ENCODE measurements at places on chromosomes 5 and 9. TPM values are rescaled to one million over a fixed set of nuclear protein-coding genes. Genes with fewer than 3 reads are reported as not detected.

Gene NINJ1
- total RNA-seq: 93.9 TPM

Gene CDKN2B
- not detected for total RNA-seq

Gene LCN2
- not detected for total RNA-seq

- no peak overlapping the region for H3K4me3 ChIP-seq
- peaks cover 6% of the 10 kb centered on the region for H3K4me1 ChIP-seq
- H3K27me3 ChIP-seq: no peaks in the 10 kb centered on the region
- H3K36me3 ChIP-seq: peaks cover 8% of the 10 kb centered on the region
- no peak overlapping the region for H3K27ac ChIP-seq
These were observed 7.6 kb downstream of the INVS start for GRCh38 chr9:100106616-100107015.

DNA sequence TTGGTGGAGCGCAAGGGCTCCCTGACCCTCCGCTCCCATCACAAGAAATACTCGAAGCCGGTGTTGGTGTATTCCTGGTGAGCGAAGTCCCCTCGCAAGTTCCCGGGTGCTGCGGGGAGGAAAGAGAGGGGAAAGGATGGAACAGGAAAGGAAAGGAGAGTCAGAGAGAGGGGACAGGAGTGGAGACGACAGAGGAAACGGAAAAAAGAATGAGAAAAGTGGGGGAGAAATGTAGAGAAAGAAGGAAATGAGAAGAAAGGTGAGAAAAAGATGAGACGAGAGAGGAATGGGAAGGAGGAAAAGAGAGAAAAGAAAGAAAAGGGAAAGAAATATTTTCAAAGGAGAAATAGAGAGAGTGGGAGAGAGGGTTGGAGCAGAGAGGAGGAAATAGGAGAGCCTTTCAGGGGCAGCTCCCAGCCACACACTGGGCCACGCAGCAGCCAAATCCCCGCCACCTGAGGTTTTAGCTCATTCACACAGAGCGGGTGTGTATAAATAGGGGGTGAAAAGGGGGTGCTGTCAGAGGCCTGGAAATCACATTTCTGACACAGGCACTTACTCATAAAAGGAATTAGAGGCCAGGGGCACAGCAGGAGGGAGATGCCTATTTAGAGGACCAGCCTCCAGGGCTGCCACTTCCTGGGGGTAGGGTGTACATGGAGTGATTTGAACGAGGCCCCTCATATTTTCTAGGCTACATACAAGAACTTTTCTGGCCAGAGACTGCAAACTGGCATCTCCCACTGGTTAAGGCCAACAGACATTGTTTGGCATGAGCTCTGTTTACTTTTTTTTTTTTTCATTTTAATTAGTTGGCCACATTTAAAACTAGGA is 555 bp downstream of the CFAP95 start:
- peak overlapping the region; percentile 76 for H3K4me3 ChIP-seq
- H3K4me1 ChIP-seq: peaks cover 36% of the 10 kb centered on the region
- no peak overlapping the region for H3K27ac ChIP-seq
- H3K27me3 ChIP-seq: peaks cover 19% of the 10 kb centered on the region
- no peaks in the 10 kb centered on the region for H3K36me3 ChIP-seq

- H3K36me3 ChIP-seq: no peaks in the 10 kb centered on the region
- no peaks in the 10 kb centered on the region for H3K4me1 ChIP-seq
- peaks cover 3% of the 10 kb centered on the region for H3K27me3 ChIP-seq
- H3K27ac ChIP-seq: no peak overlapping the region
- DNase-seq: no peak
These were observed 126.4 kb upstream of the ADAMTSL1 start for GRCh38 chr9:18347386-18348082.

- no peak for DNase-seq
- H3K4me3 ChIP-seq: no peak overlapping the region
- no peaks in the 10 kb centered on the region for H3K4me1 ChIP-seq
- peaks cover 18% of the 10 kb centered on the region for H3K27me3 ChIP-seq
- H3K36me3 ChIP-seq: no peaks in the 10 kb centered on the region
- no peak overlapping the region for H3K27ac ChIP-seq
These were observed 830 bp downstream of the ADAMTSL1 start for GRCh38 chr9:18474783-18475182.

DNA sequence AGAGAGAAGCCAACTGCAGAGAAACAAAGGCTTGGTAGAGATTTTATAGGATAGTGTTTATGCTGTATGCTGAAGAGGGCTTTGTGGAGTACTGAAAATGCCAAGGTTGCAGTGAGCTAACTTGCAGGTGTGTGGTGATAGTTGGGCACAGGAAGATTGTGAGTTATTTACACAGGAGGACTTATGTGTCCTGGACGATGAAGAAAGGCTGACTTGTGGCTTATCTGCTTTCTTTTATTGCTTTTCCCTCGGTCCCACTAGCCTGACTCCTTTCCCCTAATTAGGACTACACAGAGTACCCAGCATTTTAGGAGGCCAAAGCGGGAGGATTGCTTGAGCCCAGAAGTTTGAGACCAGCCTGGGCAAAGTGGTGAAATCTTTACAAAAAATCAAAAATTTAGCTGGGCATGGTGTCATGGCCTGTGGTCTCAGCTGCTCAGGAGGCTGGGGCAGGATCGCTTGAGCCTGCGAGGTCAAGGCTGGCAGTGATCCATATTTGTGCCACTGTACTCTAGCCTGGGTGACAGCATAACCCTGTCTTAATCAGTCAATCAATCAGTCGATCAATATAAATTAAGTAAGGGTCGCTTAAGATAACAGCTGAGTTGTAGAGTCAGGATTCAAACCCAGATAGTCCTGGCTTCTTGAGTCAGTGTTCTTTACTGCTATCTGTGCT is 61.9 kb downstream of the UBE2R2 start:
- H3K4me1 ChIP-seq: peaks cover 57% of the 10 kb centered on the region
- no peak overlapping the region for H3K27ac ChIP-seq
- H3K27me3 ChIP-seq: no peaks in the 10 kb centered on the region

DNA sequence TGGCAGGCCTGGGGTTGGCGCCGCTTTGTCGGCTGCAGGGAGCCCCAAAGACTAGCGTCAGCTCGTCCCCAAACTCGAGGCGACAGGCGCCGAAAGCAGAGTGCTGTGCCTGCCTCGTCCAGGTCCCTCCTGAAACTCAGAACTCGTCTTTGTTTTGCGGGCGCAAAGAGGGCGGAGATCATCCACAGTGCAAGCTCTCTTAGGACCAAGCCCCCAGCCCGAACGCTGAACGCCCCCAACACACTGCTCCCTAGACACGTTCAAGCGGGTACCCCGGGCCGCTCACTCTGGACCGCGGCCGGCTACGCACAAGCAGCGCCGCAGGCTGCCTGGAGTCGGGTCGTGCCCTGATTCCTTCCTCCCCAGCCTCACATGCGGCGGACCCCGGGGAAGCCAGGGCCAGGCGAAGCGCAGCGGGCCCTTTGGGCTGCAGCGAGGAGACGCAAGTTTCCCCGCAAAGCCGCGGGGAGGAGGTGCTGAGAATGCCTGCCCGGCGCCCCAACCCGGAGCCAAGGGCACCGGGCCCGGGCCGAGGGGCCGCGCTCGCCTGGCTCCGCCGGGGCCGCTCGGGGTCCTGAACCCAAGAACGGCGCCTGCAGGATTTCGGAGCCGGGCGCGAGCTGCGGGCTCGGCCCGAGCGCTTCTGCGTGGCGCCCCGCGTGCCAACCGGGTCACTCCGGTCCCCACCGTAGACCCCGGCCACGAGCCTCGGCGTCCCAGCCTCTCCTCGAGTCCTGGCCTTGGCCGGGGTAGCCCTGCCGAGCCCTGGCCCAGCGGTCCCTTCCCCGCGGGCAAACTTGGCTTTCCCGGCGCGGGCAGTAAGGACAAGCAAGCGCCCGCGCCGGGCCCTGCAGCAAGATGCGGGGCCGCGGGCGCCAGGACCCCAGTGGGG is 738 bp downstream of the FSTL4 start:
- H3K27ac ChIP-seq: no peak overlapping the region
- DNase-seq: no peak
- H3K27me3 ChIP-seq: peaks cover 54% of the 10 kb centered on the region
- H3K36me3 ChIP-seq: no peaks in the 10 kb centered on the region

DNA sequence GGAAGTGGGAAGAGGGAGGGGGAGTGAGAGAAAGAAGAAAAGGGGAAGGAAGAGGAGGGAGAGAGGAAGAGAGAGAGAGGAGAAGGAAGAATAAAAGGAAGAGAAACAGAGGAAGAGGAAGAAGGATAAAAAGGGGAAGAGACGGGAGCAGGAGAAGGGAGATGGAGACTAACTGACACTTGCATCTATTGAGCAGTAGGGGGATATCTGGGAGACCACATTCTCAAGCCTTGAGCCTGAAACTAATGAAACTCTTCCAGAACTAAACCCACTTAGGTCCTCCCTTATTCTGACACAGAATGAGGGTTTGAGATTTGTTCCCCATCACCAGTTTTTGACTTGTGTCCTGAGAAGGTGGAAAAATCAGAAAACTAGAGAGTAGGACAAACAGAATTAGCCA is 533.3 kb downstream of the CDH12 start:
- no peak overlapping the region for H3K4me3 ChIP-seq
- DNase-seq: no peak
- no peaks in the 10 kb centered on the region for H3K27me3 ChIP-seq
- no peaks in the 10 kb centered on the region for H3K4me1 ChIP-seq

DNA sequence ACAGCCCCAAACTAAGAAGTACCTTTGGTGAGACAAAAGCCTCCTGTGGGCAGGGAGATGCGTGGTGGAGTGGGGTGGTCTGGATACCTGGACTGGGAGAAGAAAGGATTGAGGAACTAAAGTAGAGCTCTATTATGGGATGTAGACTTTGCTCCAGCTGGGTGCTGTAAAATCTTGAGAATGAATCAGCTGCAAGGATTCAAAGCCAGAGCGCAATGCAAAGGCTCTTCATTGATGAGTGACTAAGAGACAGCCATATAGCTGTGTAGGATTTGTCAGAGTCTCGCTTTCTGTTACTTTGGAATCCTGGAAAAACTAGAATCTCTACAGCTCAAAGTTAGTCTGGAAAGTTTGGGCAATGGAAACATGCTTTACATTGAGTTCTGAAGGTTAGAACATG is 159.9 kb downstream of the TAF11L14 start:
- H3K27me3 ChIP-seq: no peaks in the 10 kb centered on the region
- H3K4me1 ChIP-seq: no peaks in the 10 kb centered on the region
- no peak for DNase-seq
- H3K36me3 ChIP-seq: no peaks in the 10 kb centered on the region

DNA sequence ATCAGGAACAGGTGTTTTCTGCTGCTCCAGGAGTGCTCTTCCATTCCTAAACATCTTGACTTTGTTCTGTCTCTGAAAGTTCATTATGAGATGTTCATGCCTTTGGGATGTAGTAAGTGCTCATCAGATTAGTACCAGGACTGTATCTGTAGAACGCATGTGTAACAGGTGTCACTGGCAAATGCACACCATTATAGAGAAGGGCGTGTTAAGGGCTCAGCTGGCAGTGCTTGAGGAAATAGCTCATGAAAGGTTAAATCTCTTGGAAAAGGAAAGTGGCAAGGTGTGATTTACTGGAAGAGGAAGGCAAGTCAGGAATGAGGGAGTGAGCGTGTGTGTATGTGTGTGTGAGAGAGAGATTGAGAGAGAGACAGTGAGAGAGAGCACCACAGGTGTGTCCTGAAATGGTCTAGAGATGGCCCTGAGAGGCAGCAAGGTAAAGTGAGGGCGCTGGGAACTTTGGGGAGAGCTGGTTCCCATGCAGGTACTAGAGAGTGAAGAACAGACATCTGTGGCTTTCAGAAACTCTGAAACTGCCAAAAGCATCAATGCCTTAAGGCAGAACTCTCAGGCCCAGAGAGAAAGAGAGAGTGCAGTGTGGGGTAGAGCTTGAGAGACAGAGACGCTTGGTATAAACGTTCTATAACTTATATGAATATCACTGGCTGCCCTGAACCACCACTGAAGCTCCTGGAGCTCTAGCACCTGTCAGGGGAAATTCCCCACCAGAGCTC is 13.7 kb upstream of the CXCL14 start:
- H3K27me3 ChIP-seq: peaks cover 7% of the 10 kb centered on the region
- no peak overlapping the region for H3K27ac ChIP-seq
- H3K4me3 ChIP-seq: no peak overlapping the region
- no peak for DNase-seq

DNA sequence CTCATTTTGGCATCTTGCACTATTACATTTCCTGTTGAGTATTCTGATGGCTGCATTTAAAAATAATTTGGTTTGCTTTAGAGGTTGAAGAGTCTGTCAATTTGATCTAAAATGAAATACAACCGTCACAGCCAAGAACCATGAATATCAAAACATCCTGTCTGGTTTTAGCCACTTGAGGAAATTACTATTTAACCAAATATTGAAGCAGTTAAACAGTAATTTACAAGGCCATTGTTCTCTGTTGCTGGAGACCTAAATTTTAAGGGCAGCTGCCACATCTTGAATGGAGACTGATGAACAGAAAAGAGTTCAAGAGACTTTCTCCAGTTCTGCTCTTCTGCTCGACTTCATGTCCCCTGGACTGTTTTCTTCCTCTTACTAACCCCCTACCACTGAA is 549.4 kb downstream of the LRRC70 start:
- H3K36me3 ChIP-seq: no peaks in the 10 kb centered on the region
- H3K27ac ChIP-seq: no peak overlapping the region
- DNase-seq: no peak
- no peaks in the 10 kb centered on the region for H3K4me1 ChIP-seq

DNA sequence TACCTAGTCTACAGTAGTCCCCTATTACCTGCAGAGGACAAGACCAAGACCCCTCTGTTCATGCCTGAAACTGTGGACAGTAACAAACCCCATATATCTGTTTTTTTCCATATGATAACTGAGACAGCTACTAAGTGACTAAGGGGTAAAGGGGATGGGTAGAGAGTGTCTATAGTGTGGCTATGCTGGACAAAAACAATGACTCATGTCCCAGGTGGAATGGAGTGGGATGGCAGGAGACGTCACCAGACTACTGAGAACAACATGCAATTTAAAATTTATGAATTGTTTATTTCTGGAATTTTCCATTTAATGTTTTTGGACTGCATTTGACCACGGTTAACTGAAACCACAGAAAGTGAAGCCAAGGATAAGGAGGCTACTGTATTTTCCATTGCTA is 171.8 kb downstream of the AGTPBP1 start:
- H3K36me3 ChIP-seq: peaks cover 46% of the 10 kb centered on the region
- H3K4me1 ChIP-seq: no peaks in the 10 kb centered on the region
- DNase-seq: no peak
- no peak overlapping the region for H3K4me3 ChIP-seq
- H3K27me3 ChIP-seq: no peaks in the 10 kb centered on the region

DNA sequence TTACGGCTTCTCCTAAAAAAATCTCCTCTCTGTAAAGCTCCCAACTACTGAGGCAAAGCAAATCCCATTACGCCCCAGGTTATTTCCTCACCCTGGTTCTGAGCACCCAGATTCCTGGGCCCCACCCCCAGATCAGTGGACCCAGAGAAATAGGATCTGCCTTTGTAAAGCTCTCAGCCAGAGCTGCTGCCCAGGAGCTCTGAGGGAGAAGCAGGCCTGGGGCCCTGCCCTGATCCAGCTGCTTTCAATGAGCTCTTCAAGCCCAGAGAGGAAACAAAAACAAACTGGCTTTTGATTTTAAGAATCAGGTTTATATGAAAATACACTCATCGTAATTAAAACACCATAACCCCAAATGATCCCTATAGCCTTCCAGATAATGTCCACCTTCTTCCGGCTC is 124.5 kb downstream of the C5orf15 start:
- H3K36me3 ChIP-seq: no peaks in the 10 kb centered on the region
- no peak overlapping the region for H3K4me3 ChIP-seq
- peaks cover 4% of the 10 kb centered on the region for H3K4me1 ChIP-seq
- peaks cover 3% of the 10 kb centered on the region for H3K27me3 ChIP-seq

Measured in activated naive CD4-positive, alpha-beta T cell treated with anti-CD3 and anti-CD28 coated beads for 36 hours (primary cell).